Kidney capillary endothelial cell (primary cell): ENCODE measurements at places on chromosomes 12 and 14.

DNA sequence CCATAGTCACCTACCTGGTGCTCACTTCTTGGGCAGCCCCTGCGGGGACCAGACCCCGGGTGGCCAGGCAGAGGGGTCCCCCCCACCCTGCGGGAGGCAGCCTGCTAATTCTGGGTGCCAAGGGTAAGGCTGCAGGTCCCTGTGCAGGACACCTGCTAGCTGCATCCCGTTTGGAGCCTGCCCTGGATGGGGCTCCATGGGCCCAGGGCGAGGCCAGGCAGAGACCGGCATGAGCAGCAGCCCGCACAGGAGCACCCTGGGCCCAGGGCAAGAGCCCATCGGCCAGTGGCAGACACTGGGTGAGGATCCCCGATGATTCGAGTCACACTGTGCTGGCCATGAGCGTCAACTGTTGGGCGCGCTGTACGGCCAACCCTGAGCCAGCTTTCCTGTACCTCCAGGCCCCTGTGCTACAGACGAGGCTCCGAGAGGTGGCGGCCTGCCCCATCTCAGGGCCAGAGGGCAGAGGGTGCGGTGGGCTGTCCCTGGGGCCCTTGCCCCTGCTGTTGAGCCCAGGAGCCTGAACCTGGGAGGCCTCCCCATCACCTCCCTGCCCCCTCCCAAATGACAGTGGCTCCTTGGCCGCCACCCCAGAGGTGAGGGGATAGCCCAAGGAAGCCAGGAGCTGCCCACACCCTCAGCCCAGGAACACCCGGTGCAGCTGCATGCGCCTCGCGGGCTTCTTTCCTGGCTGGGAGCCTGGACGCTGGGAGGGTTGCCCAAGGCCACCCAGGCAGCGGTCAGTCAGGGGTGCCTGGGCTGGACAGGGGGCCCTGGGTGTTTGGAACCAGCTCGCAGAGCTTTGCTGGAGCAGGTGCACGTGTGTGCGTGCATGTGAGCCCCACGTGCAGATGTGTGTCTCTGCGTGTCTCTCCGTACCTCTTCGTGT lies 47.7 kb downstream of the CYP46A1 start:
- DNase-seq = no peak

- DNase-seq = no peak
Measured at GRCh38 chr14:37203423-37203822, 5.7 kb downstream of the MIPOL1 start.

DNA sequence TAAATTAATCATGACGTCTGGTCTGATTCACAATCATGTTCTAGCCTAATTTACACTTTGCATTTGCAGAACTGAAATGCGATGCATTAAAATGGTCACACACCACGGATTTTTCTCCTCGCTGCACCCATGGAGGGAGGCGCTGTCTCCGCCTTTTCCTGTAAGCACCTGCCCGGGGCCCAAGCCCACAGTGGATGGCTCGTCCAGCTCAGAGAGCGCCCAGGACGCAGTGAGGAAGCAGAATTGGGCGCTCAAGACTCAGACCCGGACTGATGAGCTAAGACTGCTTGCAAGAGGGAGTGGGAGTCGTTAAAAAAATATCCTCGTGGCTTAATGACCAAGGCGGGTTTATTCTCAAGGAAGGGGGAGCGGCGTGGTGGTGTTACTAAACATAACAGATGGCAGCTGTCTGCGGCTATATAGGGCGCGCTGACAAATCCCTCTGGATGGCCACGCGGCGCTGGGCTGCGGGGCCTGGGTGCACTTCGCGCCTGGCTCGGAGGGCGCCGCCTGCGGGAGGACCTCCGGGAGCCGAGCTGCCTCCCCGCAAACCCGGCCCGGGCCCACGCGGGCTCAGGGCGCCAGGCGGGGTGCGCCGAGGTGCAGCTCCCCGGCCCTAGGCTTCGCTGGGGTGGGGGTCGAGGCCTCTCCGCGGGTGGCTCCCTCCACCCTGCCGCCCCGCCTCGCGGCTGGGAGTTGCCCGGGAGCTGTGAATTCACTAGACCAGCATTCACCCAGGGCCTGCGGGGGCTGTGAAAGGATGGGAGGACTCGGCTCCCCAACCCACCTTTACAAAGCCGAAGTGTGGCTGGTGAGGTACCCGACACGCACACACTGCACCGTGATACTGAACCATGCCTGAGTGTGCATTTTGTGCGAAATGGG lies 78.7 kb downstream of the PPM1A start:
- DNase-seq = no peak

DNA sequence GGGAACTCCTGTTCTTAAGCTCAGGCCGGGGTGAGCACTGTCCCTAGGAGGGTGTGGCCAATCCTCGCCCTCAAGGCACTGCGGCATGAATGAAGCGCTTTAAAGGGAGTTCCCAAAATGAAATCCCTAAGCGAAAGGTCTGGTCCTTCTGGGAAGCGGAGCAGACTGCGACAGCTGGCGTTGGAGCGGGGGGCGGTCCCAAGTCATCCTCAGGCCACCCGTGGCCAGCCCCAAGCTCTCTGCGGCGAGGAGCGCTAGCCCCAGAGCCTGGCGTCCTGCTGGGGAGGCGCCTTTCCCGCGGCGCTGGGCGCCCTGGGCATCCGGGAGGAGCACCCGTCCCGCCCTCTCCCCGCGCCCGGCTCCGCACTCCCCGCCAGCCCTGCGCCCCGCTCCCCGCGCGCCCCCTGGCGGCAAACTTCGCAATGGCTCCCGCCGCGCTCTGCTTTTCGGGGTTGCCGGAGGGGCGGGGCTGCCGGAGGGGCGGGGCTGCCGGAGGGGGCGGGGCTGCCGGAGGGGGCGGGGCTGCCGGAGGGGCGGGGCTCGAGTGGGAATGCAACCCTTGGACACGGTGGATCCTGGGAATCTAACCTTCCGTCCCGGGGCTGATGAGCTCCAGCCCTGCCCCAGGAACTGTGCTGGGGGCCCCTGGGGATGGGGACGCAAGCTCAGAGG lies 25.4 kb downstream of the ZBTB42 start:
- DNase-seq = peak; percentile 78

DNA sequence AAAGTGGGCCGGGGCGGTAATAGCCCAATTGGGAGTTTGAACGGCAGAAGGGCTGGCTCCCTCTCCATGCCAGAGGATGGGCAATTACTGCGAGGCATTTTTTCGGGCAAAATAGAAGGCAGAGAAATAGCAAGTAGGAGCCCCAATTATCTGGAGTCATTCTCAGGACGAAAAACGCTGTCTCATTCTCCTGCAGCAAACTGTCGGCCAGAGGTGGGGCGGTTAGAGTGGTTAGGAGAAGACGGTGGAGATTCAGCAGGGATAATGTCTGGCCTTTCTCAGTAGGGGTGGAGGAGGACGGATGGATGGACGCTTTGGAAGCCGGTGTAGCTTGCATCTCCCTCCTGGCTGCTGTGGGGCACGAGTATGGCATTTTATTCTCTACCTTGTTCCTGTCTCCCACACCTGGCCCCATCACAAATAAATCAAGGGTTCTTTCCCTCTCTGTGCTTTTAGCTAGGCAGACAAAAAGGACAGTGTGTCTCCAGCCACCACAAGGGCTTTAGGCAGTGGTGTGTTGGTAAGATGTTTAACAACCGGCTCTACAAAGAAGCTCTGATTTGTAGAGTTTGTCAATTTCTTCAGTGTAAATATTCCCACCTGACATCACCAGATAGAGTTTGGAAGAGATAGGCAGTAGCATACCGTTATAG lies 140.5 kb upstream of the LHX5 start:
- no peak for DNase-seq

GRCh38 chr12:104896146-104896545 lies 61.9 kb downstream of the SLC41A2 start:
- DNase-seq = no peak

GRCh38 chr12:102413396-102413795 lies 67.0 kb downstream of the IGF1 start:
- DNase-seq = no peak

DNA sequence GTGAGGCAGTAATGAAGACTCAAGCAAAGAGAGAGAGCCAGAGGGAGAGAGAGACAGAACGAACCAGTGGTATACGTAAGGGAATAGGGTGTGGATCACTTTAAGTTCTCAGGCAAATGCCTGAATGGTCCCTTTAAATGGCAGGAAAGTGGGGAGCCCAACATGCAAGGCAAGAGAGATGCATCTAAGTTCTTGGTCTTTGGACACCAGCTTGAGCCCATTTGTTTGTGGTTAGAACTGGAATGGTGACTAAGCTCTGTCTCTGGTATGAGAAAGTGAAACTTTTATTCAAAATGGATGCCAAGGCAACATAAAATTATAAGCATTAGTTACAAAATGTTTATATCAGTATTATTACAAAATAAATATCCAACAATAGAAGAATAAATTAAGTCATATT lies 192.2 kb upstream of the ALG10 start:
- DNase-seq = no peak

DNA sequence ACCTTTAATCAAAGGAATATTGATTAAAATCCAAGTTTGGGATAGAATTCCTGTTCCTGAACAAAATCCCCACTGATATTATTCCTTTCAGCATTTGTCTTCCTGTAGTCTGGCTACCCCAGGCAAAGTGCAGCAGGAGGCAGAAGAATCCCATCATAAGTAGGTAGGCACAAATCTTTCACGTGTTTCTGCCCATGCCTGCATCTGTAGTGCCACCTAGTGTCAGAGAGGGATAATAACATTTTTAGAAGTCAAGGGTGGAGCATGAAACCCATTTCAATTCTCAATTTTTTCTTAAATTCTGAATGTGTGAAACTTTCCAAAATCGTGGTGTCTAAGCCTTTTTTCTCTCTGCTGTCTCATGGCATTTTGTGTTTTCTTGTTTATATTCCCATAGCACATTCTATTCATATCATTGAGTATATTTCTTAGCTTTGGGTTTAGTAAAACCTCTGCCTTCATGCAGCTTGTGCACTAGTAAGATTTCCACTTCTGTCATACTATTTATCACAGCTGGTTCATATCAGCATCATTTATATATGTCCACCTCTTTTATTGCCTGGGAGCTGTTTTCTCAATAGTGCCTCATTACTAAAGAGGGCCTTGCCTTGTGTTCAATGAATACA lies 47.8 kb upstream of the RERG start:
- DNase-seq = peak; percentile 56

DNA sequence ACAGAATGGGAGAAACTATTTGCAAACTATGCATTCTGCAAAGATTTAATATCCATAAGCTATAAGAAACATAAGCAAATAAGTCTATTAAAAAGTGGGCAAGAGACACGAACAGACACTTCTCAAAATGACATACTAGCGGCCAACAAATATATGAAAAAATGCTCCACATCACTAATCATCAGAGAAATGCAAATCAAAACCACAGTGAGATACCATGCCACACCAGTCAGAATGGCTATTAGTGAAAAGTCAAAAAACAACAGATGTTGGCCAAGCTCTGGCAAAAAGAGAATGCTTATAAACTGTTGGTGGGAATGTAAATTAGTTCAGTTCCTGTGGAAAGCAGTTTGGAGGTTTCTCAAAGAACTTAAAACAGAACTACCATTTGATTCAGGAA lies 121.3 kb downstream of the KCNMB4 start:
- no peak for DNase-seq

DNA sequence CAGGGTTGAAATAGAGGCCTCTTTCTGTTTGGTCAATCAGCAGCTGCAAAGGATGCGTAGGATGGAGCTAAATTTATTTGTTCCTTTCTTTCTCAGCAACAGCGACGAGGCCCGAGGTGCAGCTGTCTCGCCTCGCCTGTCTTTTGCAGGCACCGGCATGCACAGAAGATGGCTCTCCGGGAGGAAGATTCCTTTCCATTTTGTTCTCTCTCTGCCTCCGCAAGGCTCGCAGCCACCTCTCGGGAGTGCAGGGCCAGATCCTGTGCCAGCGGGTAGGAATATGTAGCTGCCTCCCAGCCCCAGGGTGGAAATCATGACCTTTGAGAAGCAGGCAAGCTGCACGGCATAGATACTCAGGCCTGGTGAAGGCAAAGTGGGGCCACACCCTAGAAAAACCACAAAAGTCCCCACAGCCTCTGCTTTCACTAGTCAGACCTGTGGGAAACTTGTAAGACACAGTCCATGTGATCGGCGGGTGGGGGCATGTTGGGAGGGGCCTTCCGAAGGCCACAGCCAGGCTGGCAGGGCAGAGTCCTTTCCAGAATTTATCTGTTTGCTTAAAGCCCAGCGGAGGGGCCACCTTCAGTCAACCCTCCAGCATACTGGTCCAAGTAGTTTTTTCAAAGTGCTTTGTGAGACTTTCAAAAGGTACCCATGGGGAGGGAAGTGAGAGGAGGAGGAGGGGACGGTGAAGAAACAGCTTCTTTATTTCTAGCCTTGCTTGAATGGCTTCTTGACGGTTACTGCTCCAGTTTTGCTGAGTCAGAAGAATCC lies at the start of gene MAP1LC3B2:
Gene MAP1LC3B2 (plus strand): TSS at position 220 of the 774 bp plus-strand sequence. CDS start 16,562 bp downstream, outside the sequence.
- no peak for DNase-seq

DNA sequence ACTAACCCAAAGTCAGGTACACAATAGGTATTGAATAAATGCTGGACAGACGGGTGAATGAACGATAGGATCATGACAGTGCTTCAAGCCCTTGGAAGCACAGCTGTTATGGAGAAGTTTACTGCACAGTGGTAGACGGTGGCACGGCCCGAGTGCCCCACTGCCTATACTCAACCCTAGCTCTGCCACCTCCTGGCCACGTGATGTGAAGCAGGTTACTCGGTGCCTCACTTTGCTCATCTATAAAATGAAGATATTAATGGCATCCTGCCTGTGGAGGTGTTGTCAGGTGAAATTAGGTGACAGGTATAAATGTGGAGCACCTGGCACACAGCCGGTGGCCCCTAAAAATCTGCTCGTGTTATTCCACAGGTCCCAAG lies 5.8 kb downstream of the ASB2 start:
- DNase-seq = no peak

DNA sequence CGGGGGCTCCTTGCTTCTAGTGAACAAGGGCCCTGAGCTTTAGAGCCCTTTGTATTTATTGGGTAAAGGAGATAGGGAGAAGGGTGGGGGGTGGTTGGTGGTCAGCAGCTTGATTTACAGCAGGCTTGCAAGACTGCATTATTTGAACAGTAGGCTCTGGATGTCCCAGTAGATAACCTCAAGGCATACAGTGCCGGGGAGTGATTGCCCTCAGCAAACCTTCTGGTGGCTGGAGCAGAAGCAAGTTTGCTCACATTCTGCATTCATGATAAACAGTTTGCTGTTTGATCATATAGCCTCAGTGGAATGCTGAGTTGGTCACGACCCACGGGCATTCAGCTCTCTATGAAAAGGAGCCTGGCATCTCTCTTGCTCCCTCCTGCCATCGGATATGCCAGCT lies 16.5 kb upstream of the MAPKAPK5 start:
- no peak for DNase-seq

GRCh38 chr14:85416771-85417170 lies 113.2 kb upstream of the FLRT2 start:
- peak; percentile 82 for DNase-seq

- no peak for DNase-seq
Measured at GRCh38 chr12:17954788-17955187, 135.2 kb downstream of the RERGL start.
